Kidney (tissue), 22 donors: ENCODE measurements at places on chromosomes 1 and 21. TPM values are rescaled to one million over a fixed set of nuclear protein-coding genes. Genes with fewer than 3 reads are reported as not detected.
A peak's percentile ranks its signal among the peaks of the same experiment; 100 is the strongest.

LCE4A gene
- not detected for total RNA-seq

GRCh38 chr1:59083946-59084865, 212.7 kb upstream of the FGGY start:
- H3K4me1 ChIP-seq, result no peaks in the 10 kb centered on the region
- no peaks in the 10 kb centered on the region for H3K27me3 ChIP-seq
- H3K27ac ChIP-seq, result no peak overlapping the region
- H3K4me3 ChIP-seq, result no peak overlapping the region
- no peaks in the 10 kb centered on the region for H3K36me3 ChIP-seq
- DNase-seq, result no peak

GRCh38 chr1:234979296-234980279, 149.0 kb downstream of the TOMM20 start:
- no peaks in the 10 kb centered on the region for H3K36me3 ChIP-seq
- H3K27me3 ChIP-seq, result no peaks in the 10 kb centered on the region
- H3K4me3 ChIP-seq, result no peak overlapping the region
- peak overlapping the region; percentile 90 for H3K27ac ChIP-seq
- H3K4me1 ChIP-seq, result peaks cover 73% of the 10 kb centered on the region

DNA sequence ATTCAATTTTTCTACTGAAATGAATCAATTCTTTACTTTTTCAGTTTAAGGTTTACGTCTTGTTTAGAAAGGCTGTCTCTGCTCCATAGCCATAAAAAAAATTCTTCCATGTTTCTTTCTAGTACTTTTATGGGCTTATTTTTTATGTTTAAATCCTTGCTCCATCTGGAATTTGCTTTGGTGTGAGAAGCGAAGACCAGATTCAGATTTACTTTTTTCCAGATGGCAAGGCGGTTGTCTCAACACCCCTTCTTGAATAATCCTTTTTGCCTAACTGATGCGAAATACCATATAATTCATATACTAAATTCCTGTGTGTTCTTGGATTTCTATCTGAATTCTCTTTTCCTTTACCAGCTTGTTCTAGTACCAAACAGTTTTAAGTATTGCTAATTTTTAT, 101.5 kb downstream of the C1orf94 start:
- no peaks in the 10 kb centered on the region for H3K27me3 ChIP-seq
- no peak for DNase-seq
- H3K4me1 ChIP-seq, result no peaks in the 10 kb centered on the region

- no peaks in the 10 kb centered on the region for H3K27me3 ChIP-seq
- H3K4me1 ChIP-seq, result no peaks in the 10 kb centered on the region
- peaks cover 8% of the 10 kb centered on the region for H3K36me3 ChIP-seq
- H3K27ac ChIP-seq, result no peak overlapping the region
These were observed 61.5 kb downstream of the PACC1 start for GRCh38 chr1:212353181-212353580.
